Body of pancreas (tissue), 4 donors: ENCODE measurements at places on chromosomes 4 and X.
A peak's percentile ranks its signal among the peaks of the same experiment; 100 is the strongest.

GRCh38 chr4:163681208-163681821 is 186.8 kb downstream of the TMA16 start:
- no peak for DNase-seq

- DNase-seq = no peak
Observed at GRCh38 chr4:126209147-126209546, 894.4 kb downstream of the FAT4 start.

GRCh38 chr4:128056396-128056795 is 4.7 kb upstream of the LARP1B start:
- DNase-seq = no peak

- peak; percentile 76 for DNase-seq
Observed at GRCh38 chrX:154804957-154805695, at the start of gene MPP1. Gene MPP1 (minus strand): TSS chrX:154805485. CDS start chrX:154805373, 112 bp downstream.

DNA sequence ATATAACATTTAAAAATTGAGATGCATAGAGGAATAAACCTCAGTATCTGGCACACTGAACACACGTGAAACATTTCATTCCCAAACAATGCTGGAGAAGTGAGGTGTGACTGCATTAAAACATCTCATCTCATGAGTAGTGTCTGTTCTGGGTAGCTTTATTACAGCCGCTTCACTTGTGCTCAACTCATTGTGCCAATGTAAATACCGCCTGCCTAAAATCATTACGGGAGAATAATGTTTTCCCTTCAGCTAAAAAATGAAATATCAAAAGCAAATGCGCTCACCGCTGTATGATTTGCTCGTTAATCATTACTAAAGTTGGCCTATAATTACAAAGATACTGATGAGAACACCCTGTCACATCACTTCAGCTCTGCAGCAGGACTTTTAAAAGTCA is 110.2 kb upstream of the PRPS2 start:
- no peak for DNase-seq
